Mucosa of gallbladder (tissue), 1 donor: ENCODE measurements at places on chromosomes 6 and 20. TPM values are rescaled to one million over a fixed set of nuclear protein-coding genes. Genes with fewer than 3 reads are reported as not detected.

- no peak for DNase-seq
These were observed 64.9 kb downstream of the SYNDIG1 start for GRCh38 chr20:24534282-24534681.

DNA sequence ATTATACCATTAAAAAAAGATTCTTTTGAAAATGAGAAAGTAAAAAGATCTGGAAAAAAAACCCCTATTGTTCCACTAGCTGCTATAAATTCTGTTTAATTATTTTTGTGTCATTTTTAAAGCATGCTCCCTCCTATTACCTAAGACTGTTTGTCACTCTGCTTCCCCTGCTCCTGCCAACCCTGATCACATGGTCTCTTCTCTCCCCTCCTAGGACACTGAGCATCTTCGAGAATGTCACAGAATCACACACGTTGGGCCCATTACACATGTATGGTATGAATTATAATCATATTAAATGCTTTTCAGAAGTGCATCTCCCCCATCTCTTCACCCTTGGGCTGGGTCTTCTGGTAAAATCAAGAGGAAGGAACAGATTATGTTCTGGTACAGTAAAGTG is 6.2 kb downstream of the SNAP91 start:
- DNase-seq: no peak

DNA sequence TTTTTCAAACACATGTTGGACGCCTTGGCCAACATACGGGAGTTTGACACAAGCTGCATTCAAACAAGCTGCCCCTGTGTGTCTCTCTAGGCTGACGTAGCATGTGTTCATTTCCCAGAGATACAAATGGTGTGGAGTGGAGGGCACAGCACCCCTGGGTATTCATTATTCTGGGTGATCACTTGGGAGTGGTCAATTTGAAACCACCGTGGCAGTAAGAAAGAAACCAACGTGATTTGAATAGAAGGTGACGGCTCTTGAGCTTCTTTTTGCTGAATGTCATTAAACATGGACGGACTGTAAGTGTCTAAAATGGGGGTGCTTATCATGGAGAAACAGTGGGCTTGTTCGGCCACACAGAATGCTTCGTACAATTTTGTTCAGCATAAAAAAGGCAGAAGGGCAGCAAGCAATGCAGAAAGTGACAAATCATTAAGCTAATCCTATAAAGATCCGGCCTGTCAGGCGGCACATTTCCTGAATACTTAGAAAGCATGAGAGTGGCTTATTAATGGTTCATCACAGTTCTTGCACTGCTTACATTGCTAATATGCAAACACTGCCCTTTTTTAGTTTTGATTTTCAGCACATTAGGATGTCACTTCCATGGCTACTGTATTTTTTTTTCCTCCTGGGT is 1261.9 kb upstream of the CITED2 start:
- no peak for DNase-seq

- DNase-seq: no peak
These were observed 157.5 kb downstream of the TRMT11 start for GRCh38 chr6:126143761-126144251.

DNA sequence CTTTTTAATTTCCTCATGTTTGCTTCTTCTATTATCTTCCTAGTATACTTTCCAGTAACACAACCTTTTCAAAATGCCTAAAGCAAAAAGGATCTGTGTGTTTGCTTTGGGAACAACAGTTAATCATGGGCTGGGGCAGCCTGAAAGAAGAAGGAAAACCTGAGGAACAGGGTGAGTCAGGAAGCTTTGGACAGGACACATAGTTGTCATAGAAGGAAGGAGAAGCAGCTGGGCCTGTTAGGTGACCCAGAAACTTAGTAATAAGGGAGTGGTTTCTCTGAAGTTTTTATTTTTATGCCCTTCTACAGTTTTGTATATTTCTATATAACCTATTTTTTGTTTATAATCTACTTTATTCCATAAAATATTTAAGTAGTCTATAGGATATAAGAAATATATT is 61.4 kb downstream of the CD24 start:
- DNase-seq: peak; percentile 62

DNA sequence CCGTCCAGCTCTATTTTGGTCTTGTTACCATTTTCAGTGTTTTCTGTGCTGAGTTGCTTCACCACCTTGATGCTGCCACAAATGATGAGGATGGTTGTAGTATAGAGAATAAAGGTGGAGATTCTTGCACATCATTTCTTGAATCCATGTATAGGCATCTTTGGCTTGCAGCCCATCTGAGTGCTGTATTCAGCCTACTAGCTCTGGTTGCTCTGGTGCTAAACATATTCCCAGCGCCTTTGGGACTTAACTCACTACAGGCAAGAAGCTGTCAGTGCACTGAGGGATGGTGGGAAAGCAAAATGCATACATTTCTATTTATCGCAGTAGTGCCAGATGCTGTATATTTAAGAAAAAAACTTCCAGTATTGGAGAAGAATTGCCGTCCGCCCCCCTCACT is 86.0 kb downstream of the CARMIL1 start:
- DNase-seq: no peak

GRCh38 chr6:108024427-108025073 is 50.0 kb downstream of the OSTM1 start:
- DNase-seq: no peak

DNA sequence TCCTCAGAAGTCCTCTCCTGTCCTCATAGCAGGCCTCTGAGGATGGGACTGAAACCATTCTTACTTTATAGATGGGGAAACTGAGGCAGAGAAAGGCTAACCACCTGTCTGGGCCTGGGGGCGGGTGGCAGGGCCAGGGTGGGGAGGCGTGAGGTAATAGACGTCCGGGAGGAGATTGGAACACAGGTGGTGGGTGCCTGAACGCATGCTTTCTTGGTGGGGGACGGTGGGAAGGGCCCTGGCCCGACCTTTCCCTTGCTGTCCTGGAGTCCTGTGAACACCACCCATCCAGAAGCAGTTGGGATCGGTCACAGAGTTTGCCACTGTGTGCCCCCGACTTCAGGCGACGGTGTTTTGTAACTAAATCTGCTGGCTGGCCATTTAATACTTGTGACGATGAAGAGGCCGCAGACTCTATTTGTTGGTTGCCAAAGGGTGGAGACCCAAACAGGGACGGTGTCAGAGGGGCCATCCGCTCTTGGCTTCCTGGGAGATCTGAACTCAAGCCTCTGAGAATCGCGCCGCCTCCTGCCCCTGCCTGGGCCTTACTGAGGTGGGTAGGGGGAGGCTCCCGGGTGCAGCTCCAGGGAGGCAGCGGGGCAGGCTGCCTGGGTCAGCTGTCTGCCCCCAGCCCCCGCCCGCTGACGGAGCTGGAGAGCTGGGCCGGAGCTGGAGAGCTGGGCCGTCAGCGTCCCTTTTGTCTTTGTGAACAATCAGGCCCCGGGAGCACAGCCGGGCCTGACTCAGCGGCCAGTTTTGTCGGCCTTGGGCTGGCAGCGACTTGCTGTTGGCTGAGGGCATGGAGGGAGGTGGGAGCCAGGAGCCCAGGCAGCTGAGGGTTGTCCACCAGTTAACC is 4.1 kb downstream of the RBM38 start:
- DNase-seq: no peak

- no peak for DNase-seq
These were observed 159.5 kb upstream of the SYNCRIP start for GRCh38 chr6:85802162-85802561.

The FAXC gene
- 7.3 TPM for total RNA-seq

The NFS1 gene
- total RNA-seq: 47.4 TPM

The TBXT gene
- total RNA-seq: not detected

The OTOR gene
- not detected for total RNA-seq

The OR2W1 gene
- total RNA-seq: not detected

The VSX1 gene
- total RNA-seq: not detected

The OVOL2 gene
- total RNA-seq: 11.1 TPM
